A673 (cell line): ENCODE measurements at places on chromosomes 7 and 10. TPM values are rescaled to one million over a fixed set of nuclear protein-coding genes. Genes with fewer than 3 reads are reported as not detected.
A peak's percentile ranks its signal among the peaks of the same experiment; 100 is the strongest.

- H3K27me3 ChIP-seq: no peaks in the 10 kb centered on the region
- no peak overlapping the region for H3K27ac ChIP-seq
- DNase-seq: no peak
- no peaks in the 10 kb centered on the region for H3K36me3 ChIP-seq
- no peaks in the 10 kb centered on the region for H3K4me1 ChIP-seq
Observed at GRCh38 chr10:8121201-8121890, 66.9 kb downstream of the GATA3 start.

DNA sequence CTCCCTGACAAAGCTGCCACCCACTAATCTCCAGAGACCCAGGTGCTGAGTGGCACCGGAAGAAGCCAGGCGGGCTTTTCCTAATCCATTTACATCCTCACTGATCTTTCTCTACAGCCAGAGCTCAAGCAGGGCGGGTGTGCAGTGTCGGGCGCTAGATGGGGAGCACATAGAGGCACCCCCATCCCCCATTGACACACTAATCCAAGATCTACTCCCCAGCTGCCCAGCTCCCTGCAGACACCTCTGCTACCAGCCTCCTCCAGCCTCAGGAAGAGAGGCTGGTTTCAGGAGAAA is 22.2 kb downstream of the FRMPD2 start:
- peaks cover 19% of the 10 kb centered on the region for H3K4me1 ChIP-seq
- H3K27me3 ChIP-seq: no peaks in the 10 kb centered on the region
- H3K4me3 ChIP-seq: no peak overlapping the region
- no peaks in the 10 kb centered on the region for H3K36me3 ChIP-seq
- peak; percentile 66 for DNase-seq

GRCh38 chr10:856416-857157 is 74.9 kb downstream of the LARP4B start:
- H3K27ac ChIP-seq: no peak overlapping the region
- no peaks in the 10 kb centered on the region for H3K27me3 ChIP-seq
- peak; percentile 11 for DNase-seq
- H3K4me3 ChIP-seq: no peak overlapping the region
- H3K36me3 ChIP-seq: peaks cover 21% of the 10 kb centered on the region

- H3K27me3 ChIP-seq: peaks cover 7% of the 10 kb centered on the region
- no peak overlapping the region for H3K4me3 ChIP-seq
- H3K27ac ChIP-seq: no peak overlapping the region
- H3K4me1 ChIP-seq: no peaks in the 10 kb centered on the region
Observed at GRCh38 chr7:87735360-87735759, 107.2 kb downstream of the RUNDC3B start.

DNA sequence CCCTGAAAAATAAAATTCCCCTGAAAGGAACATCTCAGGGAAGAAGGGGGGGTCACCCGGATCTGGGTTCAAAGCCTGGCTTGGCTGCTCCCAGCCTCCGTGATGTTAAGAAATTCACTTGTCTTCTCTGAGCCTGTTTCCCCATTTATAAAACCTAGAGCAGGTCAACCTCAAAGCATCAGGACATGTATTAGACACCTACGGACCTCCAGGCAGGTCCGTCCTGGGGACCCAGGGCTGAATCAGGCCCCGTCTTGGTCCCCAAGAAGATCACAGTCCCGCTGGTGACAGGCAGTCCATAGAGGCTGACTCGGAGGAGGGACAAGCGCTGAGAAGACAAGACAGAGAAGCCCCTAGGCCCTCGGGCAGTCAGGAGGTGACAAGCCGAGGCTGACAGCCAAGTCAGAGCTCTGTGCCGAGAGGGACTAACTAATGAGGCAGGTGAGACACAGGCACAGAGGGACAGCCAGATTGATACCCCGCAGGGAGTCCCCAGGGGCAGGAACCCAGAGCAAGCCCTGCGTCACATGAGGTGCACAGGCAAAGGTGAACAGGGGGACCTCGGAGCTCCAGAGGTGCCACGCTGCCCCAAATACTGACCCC is 2.9 kb downstream of the MYL10 start:
- H3K27ac ChIP-seq: no peak overlapping the region
- H3K4me1 ChIP-seq: peaks cover 22% of the 10 kb centered on the region
- no peak for DNase-seq
- no peaks in the 10 kb centered on the region for H3K36me3 ChIP-seq
- H3K4me3 ChIP-seq: no peak overlapping the region
- H3K27me3 ChIP-seq: no peaks in the 10 kb centered on the region

- no peak overlapping the region for H3K27ac ChIP-seq
- DNase-seq: peak; percentile 33
- peaks cover 2% of the 10 kb centered on the region for H3K36me3 ChIP-seq
- H3K4me3 ChIP-seq: no peak overlapping the region
- no peaks in the 10 kb centered on the region for H3K27me3 ChIP-seq
- peaks cover 11% of the 10 kb centered on the region for H3K4me1 ChIP-seq
Observed at GRCh38 chr7:2247141-2247995, 5.3 kb downstream of the NUDT1 start.

DNA sequence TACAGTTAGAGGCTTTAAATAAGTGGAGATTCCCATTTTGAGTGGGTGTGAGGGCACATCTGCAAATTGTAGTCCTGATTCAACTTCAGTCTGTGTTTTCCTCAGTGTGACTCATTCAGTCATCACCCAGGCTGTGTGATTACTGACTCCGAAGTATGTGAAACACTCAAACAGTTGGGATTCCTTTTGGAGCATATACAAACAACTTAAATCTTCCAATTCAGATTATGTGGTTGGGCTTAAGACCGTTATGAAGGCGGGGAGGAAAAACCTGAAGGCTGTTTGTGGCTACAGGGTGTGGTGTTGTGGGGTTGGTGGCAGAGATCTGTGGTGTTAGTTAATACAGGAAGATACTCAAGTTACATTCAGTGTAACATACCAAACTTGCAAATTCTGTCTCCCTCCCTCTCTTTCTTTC is 259.7 kb upstream of the FERD3L start:
- peak; percentile 33 for DNase-seq
- no peaks in the 10 kb centered on the region for H3K4me1 ChIP-seq
- no peaks in the 10 kb centered on the region for H3K27me3 ChIP-seq
- H3K4me3 ChIP-seq: no peak overlapping the region
- H3K36me3 ChIP-seq: no peaks in the 10 kb centered on the region

GRCh38 chr10:34015700-34016099 is 681.2 kb upstream of the NRP1 start:
- H3K27me3 ChIP-seq: no peaks in the 10 kb centered on the region
- H3K36me3 ChIP-seq: no peaks in the 10 kb centered on the region
- DNase-seq: no peak
- no peak overlapping the region for H3K27ac ChIP-seq
- no peaks in the 10 kb centered on the region for H3K4me1 ChIP-seq
- H3K4me3 ChIP-seq: no peak overlapping the region

DNA sequence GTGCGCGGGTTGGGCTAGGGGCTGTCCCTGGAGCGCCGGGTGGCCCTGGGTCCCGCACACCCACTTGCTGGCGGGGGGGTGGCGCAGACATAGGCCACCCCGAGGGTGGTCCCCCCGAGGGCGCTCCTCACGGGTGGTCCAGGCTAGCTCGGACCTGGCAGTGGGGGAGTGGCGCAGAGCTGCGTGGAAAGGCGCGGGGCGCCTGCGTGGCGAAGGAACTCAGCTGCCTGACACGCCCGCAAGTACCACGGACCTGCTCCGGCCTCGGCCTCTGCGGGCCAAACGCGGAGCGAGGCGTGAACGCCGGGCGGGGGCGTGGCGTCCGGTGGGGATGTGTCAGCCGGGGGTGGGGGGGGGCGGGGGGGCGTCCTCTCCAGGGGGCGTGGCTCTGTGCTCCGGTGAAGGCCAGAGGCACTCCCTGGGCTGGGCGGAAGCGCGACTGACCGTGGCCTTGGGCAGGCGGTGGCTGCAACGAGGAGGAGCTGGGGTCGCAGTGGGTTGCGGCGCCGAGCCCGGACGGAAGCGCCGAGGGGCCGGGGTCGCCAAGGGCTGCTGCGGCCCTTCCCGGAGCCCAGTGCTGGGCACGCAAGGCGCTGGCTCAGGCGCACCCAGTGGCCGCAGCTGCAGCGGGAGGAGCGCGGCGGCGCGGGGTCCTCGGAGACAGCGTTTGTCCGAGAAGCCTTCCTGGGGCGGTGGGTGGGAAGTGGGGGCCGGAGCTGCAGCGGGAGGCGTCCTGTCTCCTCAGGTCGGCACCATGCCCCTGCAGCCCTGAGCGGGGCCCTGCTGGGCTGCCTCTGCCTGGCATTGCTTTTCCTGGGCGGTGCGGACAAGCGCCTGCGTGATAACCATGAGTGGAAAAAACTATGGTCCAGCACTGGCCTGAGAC is 58.9 kb upstream of the NUPR2 start:
- no peak overlapping the region for H3K4me3 ChIP-seq
- H3K4me1 ChIP-seq: no peaks in the 10 kb centered on the region
- H3K27ac ChIP-seq: no peak overlapping the region
- DNase-seq: no peak
- no peaks in the 10 kb centered on the region for H3K36me3 ChIP-seq

DNA sequence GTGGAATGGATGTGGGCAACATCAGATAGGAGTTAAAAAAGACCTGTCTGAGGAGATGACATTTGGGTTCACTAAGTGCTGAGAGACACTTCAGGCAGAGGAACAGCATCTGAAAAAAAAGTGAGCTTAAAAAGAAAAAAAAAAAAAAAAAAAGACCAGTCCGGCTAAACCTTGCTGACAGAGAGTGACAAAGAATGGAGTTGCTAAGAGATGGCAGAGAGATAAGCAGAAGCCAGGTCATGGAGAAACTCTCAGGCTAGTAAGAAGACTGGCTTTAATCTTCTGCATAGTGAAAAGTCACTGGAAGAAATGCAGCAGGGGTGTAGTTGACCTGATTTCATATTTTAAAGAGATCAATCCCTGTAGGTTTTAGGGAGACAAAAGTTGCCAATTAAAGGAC is 711.1 kb upstream of the SEMA3D start:
- no peaks in the 10 kb centered on the region for H3K36me3 ChIP-seq
- no peak for DNase-seq
- no peak overlapping the region for H3K27ac ChIP-seq
- H3K27me3 ChIP-seq: peaks cover 9% of the 10 kb centered on the region
- no peak overlapping the region for H3K4me3 ChIP-seq
- no peaks in the 10 kb centered on the region for H3K4me1 ChIP-seq

GRCh38 chr10:87705339-87705738 is 45.7 kb downstream of the PAPSS2 start:
- H3K27me3 ChIP-seq: no peaks in the 10 kb centered on the region
- no peak overlapping the region for H3K27ac ChIP-seq
- no peaks in the 10 kb centered on the region for H3K4me1 ChIP-seq
- no peak overlapping the region for H3K4me3 ChIP-seq

Gene ACBD5
- total RNA-seq: 15.2 and 16.8 TPM in 2 replicates
